ENCODE measurements at places on chromosomes 6 and 20.

GRCh38 chr6:92617721-92618120, 801.6 kb downstream of the EPHA7 start:
- no peak for DNase-seq

DNA sequence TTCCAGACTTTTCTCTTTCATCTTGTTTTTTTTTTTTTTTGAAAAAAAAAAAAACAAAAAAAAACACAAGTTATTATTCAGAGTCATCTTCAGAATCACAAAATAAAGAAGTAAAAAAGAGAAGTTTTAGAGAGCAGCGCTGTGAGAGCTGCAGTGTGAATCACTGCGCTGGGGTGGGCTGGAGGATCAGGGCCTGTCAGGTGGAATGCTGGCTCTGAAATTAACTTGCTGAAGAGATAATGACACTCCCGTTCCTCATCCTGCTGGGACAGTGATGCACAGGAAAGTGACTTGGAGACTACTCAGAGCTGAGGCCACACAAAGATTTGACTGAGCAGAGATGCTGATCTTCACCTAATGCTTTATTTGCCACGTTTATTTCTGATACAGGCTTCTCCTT, 42.7 kb upstream of the CLDN20 start:
- DNase-seq: no peak

- DNase-seq: no peak
Measured at GRCh38 chr20:14507711-14508110, 170.3 kb upstream of the FLRT3 start.

DNA sequence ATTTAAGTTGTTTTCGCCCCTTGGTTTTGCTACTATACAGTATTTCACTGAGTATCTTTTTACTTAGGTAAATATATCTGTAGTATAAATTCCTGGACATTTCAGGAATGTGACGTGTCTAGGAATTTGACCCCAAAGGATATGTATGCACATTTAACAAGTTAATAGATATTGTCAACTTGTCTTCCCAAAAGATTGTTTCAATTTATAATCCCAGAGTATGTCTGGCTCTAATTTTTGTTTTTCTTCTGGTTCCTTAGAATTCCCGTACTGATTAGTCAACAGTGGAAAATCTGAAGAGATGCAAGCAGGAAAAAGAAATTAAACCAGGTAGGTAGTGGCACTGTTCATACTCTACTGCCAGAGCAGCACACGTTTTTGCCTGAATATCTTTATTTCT, 7.2 kb downstream of the PKIG start:
- DNase-seq: no peak

GRCh38 chr6:162069995-162070394, 657.6 kb downstream of the PRKN start:
- DNase-seq: no peak

DNA sequence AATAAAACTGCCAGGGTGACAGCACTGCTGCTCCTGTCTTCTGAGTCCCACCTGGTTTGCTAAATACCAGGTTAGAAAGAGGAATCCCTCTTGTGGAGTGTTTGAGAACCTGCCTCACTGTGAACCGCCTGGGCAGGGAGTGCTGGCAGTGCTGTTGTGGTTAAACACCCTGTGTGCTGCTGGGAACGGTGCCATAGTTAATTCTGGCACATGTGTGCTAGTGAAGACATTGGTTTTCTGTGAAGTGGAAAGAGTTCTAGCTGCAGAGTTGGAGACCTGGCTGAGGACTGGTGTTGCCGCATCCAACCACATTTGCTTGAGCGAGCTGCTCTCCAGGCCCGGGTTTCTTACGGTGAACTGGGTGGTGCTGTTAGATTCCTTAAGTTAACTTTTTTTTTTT, 72.7 kb downstream of the IGF2R start:
- DNase-seq: no peak

- DNase-seq: no peak
Measured at GRCh38 chr6:57097596-57097995, 7.6 kb downstream of the ZNF451 start.

DNA sequence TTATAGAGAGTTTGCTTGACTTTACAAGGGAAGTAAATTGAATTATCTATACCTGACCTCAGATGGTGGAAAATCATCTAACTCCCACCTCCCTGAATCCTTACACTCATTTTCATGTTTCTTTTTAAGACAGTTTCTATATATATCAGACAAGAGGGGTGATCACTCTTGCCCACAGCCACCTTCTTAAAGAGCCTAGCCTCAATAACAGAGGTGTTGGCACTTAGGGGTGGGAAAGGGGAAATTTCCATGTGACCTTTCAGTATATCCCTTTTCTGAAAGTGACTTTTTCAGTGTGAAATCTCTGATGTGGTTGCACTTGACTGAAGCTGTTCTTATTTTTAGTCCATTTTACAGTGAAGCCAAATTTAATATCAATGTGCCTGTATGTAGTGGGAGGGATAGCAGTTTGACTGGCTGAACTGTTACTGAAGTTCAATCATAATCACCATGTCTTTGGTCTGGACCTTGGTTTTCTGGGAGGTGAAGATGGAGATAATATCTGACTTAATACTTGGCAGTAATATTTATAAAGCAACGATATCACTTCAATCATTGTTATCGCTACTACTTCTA, 141.3 kb downstream of the MAP3K7 start:
- DNase-seq: no peak

DNA sequence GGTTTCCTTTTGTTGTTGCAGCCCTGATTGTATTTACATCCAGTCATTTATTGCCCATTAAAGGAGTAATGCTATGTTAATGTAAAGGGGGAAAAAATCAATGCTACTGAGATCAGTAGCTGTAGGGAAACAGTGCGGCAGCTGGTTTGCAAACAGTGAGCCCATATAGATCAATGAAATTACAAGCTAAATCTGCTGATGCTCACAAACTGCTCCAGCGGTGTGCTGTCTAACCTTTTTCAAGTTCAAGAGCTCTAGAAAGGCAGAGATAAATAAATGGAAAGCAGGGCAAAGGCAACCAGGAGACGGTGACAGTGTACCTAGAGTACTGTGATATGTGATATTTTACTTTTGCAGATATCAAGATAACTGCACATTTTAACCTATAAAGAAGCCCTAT, 449.0 kb upstream of the MMS22L start:
- DNase-seq: no peak

- peak; percentile 91 for DNase-seq
Measured at GRCh38 chr20:62704341-62704948, 4.2 kb upstream of the NTSR1 start.

- no peak for DNase-seq
Measured at GRCh38 chr6:44662461-44663121, 275.1 kb downstream of the CDC5L start.

DNA sequence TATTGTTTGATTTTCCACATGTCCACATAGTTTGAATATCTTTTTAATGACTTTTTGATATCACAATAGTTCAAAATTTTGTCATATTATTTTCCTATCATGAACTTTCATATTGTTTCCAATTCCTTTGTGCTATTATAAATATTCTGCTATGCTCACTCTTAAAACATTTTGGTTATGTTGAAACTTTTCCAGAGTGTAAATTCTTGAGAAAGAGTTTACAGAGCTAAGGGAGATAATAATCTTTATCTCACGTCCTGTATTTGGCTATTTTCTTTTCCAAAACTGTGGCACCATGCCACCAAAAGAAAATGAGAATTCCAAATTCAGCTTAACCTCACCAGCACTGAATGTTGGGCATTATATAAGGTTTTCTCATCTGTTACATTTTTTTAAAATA, 210.9 kb downstream of the TFAP2B start:
- DNase-seq: no peak

DNA sequence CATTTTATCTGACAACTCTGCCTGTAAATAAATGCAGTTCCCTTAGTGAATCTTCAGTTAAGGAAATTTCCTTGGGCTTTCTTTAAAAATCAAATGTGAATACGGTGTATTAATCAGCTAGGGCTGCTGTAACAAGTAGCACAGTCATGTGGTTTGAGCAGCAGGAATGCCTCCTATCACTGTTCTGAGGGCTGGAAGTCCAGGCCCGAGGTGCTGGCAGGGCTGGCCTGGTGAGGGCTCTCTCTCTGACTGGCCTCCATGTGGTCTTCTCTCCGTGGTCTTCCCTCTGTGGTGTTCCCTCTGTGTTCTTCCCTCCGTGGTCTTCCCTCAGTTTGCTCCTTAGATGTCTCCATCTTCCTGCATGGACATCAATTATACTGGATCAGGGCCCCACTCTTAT, 124.1 kb downstream of the SMOC2 start:
- no peak for DNase-seq

DNA sequence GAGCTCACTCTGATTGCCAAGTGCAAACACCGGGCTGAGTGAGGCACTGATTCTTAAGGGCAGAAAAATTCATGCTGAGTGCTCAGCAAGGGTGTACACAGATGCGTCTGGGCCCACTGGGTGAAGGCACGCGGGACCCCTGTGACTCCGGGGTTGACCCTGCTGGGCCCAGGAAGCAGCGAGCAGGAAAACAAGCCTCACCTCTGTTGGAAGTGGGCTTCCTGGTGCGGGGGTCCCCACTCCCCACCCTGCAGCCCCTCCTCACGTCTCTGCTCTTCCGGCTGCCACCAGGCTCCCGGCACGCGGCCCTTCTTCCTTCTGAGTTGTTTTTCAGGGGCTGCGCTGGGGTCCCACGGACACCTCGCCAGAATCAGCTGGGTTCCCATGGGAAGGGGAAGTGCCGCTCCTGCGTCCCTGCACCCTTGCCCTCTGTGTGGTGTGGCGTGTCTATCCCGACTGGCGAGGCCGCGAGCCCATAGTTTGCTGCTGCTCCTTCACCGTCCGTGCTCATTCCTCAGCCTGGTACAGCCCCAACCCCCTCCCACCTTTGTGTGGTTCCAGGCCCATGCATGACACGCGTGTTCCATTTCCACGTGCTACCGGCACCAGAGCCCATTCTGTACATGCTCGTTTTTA, 80.6 kb upstream of the BHLHE23 start:
- DNase-seq: no peak

DNA sequence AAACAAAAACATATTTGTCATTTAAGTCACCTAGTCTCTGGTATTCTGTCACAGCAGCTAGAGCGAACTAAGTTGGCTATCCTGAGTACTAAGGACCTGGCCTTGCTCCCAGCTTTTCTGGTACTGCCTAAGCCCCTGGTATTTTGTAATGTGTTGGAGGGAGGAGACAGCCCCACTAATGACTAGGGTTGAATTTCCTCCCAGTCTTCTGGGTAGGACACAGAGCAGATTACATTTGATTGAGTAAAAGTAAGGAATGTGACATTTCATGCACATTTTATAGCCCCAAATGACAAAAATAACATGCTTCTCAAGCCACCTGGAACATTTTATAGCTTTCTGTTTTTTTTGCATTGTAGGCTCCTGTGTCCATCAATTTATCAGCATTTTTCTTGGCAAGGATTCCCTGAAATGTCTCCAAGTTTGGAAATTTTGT, 47.9 kb upstream of the DDR1 start:
- DNase-seq: no peak

GRCh38 chr6:80733641-80734040, 627.2 kb downstream of the BCKDHB start:
- no peak for DNase-seq

- no peak for DNase-seq
Measured at GRCh38 chr20:32893263-32894025, 34.7 kb downstream of the EFCAB8 start.

GRCh38 chr6:35736253-35736894, 458 bp upstream of the ARMC12 start:
- no peak for DNase-seq

DNA sequence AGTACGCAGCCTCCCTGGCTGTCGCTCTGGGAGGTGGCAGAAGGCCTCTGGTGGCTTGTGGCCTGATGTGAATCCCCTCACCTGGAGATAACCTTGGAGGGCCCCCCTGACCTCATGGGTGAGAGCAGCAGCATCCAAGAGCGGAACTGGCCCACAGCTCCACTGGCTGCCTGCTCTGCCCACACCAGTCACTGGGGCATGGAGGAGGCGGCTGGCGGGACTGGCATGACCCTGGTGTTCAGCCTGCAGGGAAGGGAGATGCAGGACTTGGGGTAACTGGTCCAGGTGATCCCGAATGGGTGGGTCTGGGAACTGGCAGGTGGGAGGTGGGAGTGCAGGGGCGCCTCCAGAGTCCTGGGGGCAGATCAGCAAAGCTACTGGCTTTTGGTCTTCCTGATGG, 10.6 kb upstream of the DSN1 start:
- no peak for DNase-seq

DNA sequence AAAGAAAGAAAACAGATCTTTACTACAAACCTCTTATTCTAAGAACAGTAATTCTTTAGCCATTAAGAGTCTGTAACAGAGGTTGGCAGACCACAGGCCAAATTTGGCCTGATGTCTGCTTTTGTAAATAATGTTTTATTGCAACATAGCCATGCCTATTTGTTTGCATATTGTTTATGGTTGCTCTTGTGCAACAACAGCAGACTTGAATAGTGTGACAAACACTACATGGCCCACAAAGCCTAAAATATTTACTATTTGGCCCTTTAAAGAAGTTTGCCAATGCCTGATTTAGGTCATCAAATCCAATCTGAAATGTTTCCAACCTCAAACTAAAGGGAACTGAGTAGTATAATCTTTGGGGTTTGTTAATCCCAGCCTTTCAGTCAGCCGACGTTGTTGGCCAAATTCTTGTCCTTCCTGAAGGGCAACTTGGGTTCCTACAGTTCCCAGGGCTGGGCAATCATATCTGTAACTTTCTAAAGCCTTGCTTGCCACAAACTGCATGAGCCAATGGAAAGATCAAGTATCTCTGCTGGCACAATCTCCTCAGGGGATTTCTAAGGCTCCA, 33.9 kb upstream of the TBC1D20 start:
- DNase-seq: no peak

GRCh38 chr6:111846492-111847409, 26.5 kb downstream of the FYN start:
- DNase-seq: no peak

DNA sequence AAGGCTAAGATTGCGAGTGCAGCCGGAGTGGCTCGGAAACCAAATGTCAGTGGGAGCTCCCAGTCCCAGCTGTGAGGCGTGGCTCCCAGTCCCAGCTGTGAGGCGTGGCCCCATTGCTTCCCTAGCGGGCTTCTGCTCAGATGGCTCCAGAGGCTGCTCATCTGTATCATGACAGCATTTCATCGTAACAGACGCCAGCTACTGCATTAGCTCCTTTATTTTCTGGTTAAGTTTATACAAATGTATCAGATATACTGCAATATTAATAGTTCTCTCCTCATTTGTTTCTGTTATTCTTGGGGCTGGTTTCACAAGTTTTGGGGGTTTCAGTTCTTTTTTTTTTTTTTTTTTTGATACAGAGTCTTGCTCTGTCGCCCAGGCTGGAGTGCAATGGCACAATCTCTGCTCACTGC, 34.7 kb upstream of the TBXT start:
- no peak for DNase-seq

DNA sequence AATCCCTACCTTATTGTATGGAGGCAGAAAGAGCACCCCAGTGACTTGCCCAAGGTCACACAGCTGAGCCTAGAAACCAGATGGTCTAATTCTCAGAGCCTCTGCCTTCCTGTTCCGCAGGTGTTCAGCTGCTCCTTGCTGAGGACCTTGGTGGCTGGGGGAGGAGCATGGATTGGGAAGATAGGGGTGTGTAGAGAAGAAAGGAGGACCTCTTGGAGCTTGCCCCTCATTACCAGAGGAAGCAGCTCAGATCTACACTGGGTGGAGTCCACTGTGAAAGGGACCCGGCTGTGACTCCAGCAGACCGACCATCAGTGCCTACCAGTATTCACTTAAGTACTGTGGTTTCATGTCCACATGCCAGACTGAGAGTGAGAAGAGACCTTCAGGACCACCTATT, 15.2 kb downstream of the FOXP4 start:
- DNase-seq: no peak

All from HCT116 (cell line).